Astrocyte of the cerebellum (primary cell): ENCODE measurements at places on chromosomes 6 and 20.

- no peak for DNase-seq
These were observed 3.6 kb upstream of the NUP153 start for GRCh38 chr6:17710331-17710730.

DNA sequence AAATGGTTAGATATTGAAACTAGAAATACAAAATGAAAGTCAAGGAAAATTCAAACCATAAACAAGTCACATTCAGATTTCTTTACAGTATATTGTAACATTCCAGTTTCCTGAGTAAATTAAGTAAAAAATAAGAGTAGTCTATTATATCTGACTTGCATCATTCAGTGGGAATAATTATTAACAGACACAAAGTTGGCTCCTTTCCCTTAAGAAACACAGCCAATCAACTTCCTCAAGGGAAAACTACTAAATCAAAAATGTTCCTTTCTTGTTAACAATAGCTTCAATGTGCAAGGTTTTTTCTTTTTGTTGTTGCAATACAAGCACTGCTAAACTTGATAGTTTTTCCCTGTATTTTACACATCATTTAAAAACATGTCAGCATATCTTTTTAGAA, 33.2 kb downstream of the DNAAF9 start:
- no peak for DNase-seq

- DNase-seq, result no peak
These were observed 38.2 kb downstream of the SAMD5 start for GRCh38 chr6:147546501-147547368.

- DNase-seq, result no peak
These were observed 100.9 kb upstream of the IYD start for GRCh38 chr6:150267686-150268561.

GRCh38 chr6:33206027-33206863, 1.8 kb downstream of the HSD17B8 start:
- DNase-seq, result no peak

DNA sequence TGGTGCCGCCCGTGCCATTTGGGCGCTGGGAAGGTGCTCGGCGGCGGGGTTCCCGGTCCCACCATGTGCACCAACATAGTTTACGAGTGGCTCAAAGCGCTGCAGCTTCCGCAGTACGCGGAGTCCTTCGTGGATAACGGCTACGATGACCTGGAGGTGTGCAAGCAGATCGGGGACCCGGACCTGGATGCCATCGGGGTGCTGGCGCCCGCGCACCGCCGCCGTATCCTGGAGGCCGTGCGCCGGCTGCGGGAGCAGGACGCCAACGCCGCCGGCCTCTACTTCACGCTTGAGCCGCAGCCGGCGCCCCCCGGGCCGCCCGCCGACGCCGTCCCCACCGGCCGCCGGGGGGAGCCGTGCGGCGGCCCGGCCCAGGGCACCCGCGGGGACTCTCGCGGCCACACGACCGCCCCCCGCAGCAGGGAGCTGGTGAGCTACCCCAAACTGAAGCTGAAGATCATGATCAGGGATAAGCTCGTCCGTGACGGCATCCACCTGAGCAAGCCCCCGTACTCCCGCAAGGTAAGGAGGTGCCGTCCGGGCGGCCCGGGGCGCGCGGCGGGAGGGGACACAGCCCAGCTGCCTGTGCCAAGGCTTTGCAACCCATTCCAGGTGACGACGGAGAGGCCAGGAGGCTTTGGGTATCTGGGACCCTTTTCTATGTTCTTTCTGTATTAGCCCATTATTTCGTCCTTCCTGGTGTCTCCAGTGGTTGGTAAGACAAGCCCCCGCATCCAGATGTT, 547 bp downstream of the SAMD5 start:
- no peak for DNase-seq
